ENCODE measurements at places on chromosomes 5 and 9.

DNA sequence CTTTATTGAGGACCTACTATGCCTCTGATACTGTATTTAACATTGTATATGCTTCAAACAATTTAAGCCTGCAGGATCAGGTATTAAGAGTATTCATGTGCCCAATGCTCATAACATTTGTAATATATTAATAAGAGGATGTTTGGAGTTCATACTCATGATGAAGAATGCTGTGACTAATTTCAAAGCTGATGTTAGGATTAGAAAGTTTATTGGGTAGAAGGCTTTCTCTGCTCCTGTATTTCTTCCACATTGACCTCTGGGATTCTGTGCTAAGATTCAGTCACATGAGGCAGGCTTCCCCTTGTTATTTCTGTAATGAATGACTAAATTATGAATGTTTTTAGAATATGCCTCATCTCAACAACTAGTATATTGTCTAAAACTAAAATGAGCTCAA is 456.4 kb downstream of the NFIB start:
- DNase-seq = no peak

DNA sequence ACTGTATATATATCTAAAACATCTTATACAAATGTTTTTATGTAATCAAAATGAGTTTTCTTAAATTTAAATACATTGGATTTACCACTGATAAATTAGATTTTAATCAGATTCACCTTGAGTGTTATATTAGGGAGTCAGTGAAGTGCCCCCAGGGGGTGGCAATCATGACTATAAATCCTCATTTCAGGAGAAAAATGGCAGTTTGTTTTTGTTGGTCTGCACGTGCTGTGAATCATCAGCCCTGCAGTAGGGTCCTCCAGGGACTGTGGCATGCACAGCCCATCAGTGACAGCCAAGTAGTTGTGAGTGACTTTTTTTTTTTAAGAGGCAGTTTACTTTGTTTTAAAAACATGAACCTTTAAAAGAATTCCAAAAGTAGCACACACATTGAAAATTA is 65.2 kb downstream of the ZSWIM6 start:
- no peak for DNase-seq

DNA sequence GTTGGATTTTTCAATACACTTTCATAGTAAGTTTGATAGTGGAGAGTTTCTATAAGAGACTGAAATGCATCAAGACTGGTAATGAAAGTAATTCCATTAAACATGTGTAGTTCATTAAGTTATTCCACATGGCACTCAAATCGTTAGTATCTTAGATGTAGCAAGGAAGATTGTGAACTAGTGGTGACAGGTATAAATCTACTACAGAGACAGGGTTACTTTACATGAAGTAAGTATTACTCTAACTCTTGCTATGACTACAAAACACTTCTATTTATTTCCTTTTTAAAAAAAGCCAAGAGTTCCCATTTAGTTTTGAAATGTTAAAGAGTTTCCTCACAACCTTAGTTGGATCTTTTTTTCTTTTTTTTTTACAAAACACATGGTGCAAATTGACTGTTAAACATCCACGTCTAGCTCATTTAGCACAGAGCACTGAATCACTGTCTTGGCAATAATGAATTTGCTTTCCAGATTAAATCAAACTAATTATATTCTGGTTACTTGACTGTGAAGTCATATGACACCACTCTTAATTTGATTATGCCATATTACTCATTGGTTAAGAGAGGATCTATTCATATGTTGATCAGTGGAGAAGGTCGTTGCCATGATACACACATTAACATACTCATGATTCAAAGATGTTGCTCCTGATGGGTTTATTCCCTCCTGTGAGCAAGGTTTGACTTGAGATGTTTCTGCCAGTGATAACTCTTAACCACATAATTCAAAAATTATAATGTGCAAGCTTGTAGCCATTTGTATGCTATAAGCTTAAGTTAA is 644.8 kb downstream of the EFNA5 start:
- no peak for DNase-seq

DNA sequence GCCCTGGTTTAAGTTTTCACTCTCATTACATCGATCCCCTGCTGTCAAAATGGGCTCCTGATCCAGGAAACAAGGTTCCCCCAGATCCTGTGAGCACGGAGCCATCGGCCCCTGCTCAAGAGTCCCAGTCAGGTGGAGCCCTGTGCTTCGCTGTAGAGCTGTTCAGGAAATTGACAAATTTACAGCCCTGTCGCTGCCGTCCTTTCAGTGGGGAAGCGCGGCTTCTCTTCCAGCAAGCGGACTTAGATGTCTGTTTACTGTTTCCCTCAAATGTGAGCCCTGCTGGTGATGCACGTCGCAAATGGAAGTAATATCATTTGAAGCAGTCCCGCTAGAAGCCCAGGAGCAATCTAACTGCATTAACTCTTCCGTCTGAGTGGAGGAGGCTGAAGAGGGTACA is 760.9 kb upstream of the WWC1 start:
- DNase-seq = no peak

GRCh38 chr9:132702254-132702653 is 32.0 kb downstream of the GTF3C4 start:
- no peak for DNase-seq

DNA sequence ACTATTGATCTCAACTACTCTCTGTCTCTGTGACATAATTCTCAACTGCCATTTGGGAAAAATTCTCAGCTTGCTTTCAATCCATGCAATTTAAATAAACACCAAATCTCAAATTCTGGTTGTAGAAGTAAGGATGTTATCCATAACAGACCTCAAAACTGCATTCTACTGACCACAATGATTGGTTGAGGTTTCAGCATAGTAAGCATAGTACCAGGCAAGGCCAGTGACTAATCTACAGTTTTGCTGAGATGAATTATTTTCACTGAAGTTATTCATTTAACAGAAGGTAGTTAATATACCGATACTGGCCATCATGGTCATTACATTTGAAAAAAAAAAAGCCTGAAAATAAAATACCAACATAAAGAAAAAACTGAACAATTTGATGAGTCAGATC is 488.0 kb upstream of the CDH18 start:
- no peak for DNase-seq

DNA sequence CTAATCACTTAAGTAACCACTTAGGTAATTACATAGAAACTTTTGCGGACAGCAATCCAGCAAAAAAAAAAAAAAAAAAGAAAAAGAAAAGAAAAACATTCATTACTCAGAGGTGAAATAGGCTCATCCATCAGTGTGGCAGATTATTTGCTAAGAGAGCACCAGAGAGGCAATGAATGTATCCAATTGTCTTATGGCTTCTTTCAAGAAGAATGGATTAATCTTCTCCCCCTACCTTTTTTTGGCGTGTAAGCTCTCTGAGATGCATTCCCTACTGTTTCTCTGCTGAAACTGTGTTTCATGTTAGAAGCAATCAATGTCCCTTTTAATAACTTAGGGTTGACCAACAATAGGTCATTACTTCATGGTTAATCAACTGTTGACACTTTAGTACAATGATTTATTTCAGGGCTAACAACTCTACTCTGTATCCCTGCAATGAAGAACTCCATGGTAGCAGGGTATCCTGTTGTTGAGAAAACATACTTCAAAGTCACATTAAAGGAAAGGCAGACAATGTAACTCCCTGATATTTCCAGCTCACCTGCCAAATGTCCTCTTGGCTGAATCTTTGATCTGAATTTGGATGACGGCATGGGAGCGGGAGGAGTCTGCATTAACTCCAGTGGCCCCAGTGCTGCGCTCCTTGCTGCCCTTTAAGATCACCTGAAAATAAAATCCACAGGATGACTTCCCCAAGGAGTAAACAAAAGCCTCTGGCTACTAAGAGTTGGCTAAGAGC is 57.6 kb downstream of the KIF24 start:
- no peak for DNase-seq

GRCh38 chr5:130335117-130335516 is 430.9 kb downstream of the CHSY3 start:
- no peak for DNase-seq

GRCh38 chr9:136117916-136118319 is 757 bp downstream of the TMEM250 start:
- no peak for DNase-seq

- no peak for DNase-seq
Observed at GRCh38 chr9:84669013-84669287, 579 bp upstream of the NTRK2 start.

DNA sequence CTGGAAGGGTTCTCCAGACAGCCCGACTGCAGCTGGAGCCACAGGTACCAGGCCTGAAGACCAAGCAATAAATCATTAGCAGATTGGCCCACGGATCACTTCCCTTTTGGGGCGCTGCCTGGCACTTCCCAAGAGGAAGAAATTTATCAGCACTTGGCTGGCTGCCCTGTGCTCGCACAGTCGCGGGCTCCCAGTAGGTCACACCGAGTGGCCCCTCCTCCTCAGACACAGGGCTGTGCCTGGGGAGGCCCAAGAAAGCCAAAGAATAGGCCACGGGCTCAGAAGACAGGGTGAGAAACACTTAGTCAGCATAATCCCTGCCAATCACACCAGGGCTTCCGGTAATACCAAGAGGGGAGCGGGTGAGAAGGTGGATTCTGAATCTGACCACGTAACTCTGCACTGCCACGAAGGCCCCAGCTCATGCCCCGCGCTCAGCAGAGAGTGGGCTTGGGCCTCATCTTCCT is 115.7 kb upstream of the MSX2 start:
- no peak for DNase-seq

GRCh38 chr9:34771007-34771406 is 61.1 kb upstream of the CCL21 start:
- no peak for DNase-seq

GRCh38 chr9:15276328-15276938 is 30.6 kb downstream of the TTC39B start:
- no peak for DNase-seq

- no peak for DNase-seq
Observed at GRCh38 chr9:101167490-101168134, 139.1 kb downstream of the PLPPR1 start.

GRCh38 chr9:72134801-72135200 is 14.4 kb upstream of the GDA start:
- no peak for DNase-seq

GRCh38 chr5:123203105-123203800 is 114.2 kb downstream of the PRDM6 start:
- DNase-seq = no peak

GRCh38 chr9:120985819-120986222 is 59.2 kb upstream of the TRAF1 start:
- DNase-seq = peak; percentile 42

GRCh38 chr5:50666261-50667022 is at the start of gene PARP8:
TSS of gene PARP8 (plus strand) at chr5:50666637. CDS start at chr5:50667096, 459 bp downstream.
- peak; percentile 55 for DNase-seq

GRCh38 chr9:21114311-21114710 is 27.3 kb downstream of the IFNW1 start:
- no peak for DNase-seq

DNA sequence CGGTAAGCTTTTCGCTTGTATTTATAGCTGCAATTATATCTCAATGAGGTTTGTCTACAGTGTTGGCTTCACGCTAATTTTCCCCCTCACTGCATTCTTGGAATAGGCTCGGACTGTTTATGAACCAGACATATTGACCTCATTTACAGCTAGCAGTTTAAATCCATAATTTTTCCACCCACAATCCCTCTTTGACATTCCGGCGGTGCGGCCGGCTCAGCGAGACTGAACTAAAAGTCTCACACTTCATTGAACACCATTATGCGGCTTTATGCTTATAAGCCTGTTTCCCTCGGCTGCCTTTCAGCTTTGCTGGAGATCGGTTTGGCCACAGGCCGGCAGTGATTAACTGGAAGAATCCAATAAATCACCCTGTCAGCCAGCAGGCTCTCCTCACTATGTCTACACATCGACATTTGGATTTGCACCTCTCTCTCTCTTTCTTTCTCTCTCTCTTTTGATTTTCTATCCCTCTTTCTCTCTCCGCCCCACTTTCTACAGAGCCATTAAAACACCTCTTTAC is 315.0 kb upstream of the TLE4 start:
- DNase-seq = no peak

DNA sequence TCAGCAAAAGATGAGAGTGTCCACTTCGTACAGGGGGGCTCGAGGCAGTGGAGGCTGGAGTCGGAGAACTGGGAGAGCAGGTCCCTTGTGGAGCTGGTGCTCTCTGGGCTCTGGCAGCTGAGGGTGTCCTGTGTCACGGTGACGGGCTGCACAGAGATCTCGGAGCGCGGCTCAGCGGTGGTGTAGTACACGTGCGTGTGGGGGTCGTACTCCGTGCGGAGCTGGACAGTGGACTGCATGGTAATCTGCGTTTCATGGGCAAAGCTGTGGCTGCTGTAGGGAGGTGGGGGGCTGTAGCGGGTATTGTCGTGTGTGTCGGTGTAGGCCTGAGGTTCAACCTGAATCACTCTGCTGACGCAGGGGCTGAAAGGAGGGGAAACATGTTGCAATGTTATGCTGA is 48.0 kb downstream of the PTCH1 start:
- DNase-seq = no peak

DNA sequence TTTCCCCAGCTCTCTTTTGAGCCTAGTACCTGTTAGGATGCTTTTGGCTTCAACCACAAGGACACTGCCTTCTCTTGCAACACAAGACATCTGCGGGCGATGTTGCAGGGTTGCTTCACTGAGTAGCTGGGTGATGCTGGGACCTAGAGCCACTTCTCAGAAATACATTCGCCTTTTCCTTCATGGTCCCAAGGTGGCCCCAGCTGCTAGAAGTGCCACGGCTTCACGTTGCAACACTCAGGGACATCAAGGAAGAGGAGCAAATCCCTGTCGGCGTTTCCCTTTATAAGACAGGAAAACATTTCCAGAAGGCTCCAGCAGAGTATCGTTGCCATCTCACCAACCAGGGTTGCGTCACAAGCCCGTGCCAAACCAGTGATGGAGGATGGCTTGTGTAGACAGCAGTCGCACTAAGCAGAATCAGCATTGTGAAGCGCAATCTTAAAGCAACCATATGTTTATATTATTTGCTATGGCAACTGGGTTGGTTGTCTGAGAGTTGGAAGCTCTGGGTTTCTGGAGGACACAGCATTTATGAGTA is 62.7 kb downstream of the ANKRD33B start:
- no peak for DNase-seq

DNA sequence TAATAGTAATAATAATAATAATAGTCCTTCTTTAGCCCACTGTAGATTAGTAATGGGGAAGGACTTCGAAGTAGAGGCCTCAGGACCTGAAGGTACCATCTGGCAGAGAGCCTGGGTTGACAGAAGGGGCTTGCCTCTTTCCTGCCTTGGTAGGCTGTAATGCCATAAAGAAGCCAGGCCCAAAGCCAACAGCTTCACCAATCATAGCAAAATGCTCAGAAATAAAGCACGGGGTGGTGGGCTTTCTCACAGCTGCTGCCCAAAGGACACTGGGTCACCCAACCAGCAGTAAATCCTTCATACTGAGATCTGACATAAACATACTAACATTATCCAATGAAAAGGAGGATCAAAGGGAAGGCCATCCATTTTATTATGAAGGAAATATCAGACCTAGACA is 70.7 kb downstream of the SUSD1 start:
- no peak for DNase-seq

DNA sequence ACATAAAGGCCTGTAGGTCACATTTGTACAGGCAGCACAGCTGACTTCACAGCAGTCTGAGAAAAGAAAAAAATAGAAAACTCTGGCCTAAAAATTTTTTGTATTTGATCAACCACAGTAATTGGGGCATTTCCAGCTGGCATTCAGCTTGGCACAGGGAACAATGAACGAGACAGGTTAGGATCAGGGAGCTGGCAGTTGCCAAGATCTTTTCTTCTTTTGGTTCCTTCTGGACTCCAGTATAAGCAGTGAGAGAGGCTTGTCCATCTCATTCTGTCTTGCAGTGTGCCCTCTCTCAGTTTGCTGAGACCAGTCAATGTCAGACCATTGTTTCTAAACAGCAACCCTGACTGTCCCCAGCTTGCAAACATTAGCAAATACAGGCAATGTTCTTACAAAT is 601.1 kb downstream of the TLR4 start:
- no peak for DNase-seq

Data from MM.1S (cell line).